Stimulated activated CD4-positive, alpha-beta T cell treated with anti-CD3 and anti-CD28 coated beads, Interleukin-1b, Interleukin-23, amount 100 ng/mL, for 1 hour (primary cell): ENCODE measurements at places on chromosomes 16 and 17.

- no peak for DNase-seq
Measured at GRCh38 chr17:57541472-57542394, 203.4 kb downstream of the CCDC182 start.

GRCh38 chr17:77429369-77429968 is 288.7 kb downstream of the SEC14L1 start:
- no peak for DNase-seq

GRCh38 chr16:19085679-19086200 is 18.3 kb downstream of the COQ7 start:
- no peak for DNase-seq

DNA sequence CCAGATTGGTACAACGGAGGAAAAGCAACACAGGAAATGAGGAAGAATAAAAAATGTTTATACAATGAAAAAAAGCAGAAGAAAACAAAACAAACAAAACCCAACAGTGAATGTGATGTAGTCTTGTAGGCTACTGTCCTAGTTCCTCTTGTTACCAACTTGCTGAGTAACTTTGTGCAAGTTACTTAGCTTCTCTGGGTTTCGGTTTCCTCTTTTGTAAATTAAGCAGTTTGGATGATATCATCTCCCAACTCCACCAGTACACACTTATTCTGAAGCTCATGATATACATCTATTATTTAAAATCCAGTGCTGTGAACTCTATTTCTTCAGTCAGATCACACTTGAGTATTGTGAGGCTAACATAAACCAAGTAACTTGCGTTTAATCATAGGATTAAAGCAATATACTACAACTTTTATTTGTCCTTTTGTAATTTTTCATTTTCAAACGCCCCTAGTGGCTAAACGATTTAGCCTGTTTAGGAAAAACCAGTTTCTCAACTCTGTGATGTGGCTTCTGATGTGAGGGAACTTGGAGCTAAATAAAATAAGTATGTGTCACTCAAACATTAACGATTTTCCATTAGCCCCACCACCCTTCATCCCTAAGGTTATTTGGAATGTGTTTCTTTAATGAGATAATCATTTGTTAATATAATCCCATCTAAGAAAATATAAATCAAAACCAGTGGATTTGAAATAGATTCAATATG is 1.4 kb upstream of the UNK start:
- DNase-seq: no peak

DNA sequence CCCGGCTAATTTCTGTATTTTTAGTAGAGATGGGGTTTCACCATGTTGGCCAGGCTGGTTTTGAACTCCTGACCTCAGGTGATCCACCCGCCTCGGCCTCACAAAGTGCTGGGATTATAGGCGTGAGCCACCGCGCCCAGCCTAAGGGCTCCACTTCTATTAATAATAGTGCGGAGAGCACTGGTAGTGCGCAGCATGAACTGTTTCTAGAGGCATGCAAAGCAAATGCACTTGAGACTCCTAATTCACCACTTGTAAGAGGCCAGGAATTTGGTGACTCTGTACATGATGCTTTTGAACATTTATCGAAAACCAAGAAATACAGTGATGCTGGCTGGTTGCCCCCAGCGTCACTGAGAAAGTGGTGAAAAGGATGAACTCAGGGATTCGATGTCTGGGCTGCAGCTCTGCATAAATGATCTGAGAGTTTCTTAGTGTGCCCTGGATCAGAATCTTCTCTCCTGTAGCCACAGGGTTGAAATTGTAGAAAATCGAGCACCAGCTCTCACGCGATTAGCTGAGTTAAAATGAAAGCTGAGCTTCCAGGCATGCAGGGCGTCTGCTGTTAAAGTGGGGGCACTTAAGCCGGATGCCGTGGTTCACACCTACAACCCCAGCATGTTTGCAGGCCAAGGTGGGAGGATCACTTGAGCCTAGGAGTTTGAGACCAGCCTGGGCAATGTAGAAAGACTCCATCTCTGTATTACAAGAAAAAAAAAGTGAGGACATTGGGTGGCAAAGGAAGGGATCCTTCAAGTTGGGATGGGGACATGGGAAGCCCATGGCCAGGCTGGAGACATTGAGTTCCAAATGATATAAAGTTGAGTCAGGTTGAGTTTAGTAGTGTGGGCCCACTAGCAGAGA is 4.8 kb downstream of the RNF213 start:
- DNase-seq: no peak

DNA sequence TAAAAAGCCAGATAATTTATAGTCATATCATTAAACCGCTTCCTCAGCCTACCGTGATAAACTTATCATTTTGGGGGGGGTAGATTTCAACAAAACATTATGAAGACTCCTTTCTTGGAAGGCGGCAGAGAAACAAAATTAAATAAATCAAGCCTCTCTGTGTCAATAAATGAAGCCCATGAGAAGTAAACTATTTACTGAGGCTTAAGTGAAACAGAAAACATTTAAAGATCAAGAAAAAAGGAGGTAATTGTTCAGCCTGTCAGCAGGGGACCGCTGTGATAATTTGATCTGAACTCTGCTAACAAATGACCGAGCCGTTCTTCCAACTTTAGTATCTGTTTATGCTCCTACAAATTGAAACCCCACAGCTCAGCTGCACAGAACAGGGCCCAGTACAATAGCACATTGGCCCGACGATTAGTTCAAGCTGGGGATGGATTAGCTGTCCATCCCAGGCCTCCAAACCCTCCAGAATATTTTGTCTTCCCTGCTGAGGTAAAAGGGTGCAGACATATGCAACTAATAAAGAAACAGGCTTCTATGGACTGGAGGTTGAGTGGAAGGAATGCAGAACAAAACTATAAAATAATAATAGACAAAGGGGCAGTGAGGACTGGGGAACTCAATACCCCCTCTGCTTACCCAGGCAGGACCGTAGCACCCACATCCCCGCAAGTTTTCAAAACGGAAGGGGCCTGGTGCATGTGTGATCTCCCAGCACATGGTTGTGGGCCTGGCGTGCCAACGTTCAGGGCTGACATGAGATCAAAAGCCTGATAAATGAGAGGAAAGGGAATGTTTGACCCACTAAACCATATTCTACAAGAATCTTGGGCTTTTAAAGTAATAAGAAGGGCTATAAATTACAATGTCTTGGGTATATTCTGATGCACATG is 298.1 kb upstream of the IRX5 start:
- no peak for DNase-seq

DNA sequence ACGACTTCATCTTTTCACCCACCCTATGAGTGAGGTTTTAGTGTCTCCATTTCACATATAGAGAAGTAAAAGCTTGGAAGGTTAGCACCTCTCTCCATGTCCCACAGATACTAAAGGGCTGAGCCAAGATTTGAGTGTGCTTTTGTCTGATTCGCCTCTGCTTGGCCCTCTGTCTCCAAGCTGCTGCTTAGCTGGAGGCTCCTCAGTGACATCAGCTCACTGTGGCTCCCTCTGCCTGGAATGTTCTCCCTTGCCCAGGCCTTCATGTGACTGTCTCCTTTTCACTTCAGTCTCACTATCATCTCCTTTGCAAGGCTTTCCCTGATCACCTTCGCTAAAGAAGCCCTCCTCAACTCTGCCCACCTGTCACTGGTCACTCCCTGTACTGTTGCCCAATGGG is 84.5 kb upstream of the HSBP1 start:
- DNase-seq: no peak
